HepG2 (cell line): ENCODE measurements at places on chromosomes 11 and 22. TPM values are rescaled to one million over a fixed set of nuclear protein-coding genes. Genes with fewer than 3 reads are reported as not detected.

DNA sequence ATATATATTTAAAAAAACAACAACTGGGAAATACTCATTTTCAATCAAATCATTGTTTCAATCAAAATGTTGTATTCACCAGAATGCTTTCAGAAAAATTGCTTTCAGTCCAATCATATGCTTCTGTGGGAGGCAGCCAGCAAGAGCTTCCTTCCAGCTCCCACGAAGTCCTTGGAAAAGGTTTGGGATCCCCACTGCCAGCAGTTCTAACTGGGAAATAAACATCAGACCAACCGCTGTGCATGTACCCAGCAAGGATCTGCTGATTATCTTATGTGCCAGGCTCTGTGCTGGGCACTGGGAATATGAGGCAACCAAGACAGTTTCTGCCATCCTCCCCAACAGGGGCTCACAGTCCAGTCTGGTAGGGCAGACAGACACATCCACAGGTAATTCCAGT lies 10.8 kb downstream of the RPS13 start:
- no peak for DNase-seq

DNA sequence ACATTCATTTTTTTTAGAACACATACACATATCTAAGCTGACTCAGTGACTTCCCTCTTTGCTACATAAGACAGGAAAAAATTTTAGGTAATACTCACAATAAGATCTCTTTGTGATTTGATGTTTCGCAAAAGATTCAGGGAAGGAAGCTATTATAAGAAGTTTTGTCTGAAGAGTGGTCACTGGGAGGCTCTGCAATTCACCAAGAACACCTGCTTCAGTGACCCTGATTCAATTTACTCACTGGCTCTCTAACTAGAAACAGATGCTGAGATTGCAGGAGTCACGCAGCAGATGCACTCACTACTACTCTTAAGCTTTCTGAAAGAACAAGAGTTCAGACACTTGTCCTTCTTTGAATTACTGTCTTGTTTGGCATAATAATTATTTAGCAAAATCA lies 193.6 kb upstream of the DDI1 start:
- DNase-seq: no peak

DNA sequence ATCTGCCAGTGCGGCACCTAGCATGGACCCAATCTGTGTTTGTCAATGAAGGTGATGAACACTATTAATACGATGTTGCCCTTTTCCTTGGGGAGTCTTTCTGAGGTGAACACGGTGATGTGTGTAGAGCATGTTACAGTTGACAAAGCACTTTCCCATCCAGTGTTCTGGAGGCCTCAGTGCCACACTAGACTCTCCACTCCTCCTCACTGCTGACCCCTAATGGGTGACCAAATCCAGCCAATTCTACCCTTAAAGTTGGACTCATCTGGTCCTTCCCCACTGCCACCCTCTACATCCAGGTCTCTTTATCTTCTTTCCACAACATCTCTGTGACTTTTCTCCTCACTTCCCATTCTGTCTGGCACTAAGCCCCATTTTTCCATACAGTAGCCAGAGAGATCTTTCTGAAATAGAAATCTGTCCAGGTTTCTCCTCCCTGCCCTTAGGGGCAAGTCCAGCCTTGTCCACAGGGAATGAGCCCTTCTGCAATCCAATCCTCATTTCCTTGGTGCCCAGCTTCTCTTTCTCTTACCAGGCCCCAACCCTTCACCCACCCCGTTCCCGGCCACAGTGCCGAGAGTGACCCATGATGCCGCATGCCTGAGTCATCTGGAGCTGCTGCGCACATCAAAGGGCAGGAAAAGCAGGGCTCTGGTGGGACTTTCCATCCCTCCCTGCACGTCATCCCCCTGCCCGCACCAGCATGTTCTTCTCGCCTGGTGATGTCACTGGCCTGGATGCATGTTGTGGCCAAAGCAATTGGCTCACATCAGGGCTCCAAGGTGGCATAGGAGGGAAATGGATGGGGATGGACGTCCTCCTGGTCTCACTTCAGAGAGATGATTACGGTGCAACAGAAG lies 64.2 kb downstream of the RASSF10 start:
- DNase-seq: peak; percentile 31

DNA sequence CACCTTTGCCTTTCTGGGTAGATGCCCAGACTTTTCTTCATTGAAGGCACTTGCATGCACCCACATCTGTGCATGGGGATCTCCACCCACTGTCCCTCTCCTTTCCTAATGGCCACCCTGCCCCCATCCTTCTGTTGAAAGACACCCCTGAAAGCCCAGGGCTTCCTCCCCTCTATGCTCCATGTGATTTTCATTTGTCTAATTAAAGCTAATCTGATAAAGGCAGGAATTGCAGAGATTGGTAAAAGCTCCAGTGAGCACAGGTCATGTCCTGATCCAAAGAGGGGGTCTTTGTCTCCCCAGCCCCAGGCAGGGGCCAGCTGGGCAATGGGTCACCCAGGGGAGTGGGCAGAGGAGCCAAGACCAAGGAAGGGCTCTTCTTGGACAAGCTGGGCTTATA lies 107.6 kb upstream of the CD82 start:
- DNase-seq: no peak

- no peak for DNase-seq
These were observed 297.6 kb downstream of the KIRREL3 start for GRCh38 chr11:126702987-126703386.

GRCh38 chr11:116865696-116866095 lies 28.3 kb upstream of the APOA1 start:
- no peak for DNase-seq

DNA sequence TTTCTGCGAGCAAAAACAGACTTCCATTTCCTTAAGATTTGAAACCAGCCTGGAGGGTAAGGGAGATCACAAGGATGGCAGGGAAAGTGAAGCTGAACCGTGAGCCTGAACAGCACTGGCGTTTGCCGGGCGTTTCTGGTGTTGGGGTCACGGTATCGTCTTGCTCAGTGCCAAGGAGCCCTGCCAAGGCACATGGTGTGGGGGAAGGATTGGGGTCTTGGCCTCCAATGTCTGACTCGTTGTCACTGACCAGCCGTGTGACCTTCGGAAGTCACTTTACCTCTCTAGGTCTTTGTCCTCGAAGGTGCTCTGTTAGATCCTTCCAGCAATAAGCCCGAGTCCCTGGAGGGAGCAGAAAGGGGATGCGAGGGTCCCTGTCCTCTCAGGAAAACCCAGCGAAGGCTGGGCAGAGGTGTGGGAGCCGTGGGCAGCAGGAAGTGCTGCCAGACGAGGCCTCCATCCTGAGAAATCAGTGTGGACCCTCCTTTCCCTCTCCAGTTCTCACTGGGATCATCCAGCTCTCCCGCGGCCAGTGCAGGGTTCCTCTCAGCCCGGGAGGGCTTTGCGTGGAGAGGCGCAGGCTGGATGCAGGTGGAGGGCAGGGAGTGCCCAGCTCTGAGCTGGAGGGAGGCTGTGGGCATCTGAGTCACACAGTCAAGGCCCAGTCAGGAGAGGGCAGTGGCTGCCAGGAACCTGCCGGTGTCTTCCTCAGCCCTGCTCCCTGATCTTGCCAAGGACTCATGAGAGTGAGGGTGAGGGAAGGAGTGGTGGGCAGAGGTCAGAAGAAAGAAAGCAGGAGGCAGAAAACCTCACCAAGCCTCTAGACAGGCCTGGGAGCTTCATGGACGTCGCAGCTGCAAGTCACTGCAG lies 18.9 kb downstream of the TOM1 start:
- DNase-seq: no peak

DNA sequence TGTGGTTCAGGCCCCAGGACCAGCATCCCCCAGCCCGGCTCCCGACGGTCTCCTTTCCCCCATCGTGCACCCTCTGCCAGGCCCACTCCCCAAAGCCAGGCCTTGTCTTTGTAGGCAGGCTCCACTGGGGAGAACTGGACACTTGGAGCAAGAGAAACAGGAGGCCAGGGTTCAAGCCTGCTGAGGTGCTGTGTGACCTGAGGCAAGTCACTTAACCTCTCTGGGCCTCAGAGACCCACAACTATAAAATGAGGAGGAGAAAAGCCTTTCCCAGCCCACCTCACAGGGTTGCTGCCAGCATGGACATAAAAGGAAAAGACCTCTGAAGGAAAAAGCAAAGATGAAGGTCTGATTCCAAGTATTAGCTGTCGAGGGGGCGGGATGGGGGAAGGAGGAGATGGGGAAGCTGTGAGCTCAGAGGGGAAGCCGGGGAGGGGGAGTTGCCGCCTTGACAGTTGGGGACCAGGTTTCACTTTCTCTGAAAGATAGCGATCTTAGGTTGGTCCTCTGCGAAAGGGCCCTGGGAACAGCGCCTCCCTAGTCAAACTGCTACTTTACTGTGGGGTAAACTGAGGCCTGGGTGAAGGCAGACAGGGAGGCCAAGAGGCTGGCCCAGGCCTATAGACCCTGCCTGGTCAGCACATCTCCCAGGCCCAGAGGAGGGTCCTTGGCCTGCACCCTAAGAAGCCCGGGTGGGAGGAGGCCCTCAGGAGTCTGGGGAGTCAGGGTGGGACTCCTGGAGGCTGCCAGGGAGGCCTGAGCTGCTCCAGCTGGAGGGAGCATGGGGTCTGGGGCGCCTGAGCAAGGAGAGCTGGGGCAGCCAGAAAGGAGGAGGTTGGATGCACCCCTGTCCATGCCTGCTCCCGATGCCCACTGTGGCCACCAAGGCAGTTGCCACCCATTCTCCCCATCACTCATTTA lies 991 bp upstream of the OSM start:
- no peak for DNase-seq

DNA sequence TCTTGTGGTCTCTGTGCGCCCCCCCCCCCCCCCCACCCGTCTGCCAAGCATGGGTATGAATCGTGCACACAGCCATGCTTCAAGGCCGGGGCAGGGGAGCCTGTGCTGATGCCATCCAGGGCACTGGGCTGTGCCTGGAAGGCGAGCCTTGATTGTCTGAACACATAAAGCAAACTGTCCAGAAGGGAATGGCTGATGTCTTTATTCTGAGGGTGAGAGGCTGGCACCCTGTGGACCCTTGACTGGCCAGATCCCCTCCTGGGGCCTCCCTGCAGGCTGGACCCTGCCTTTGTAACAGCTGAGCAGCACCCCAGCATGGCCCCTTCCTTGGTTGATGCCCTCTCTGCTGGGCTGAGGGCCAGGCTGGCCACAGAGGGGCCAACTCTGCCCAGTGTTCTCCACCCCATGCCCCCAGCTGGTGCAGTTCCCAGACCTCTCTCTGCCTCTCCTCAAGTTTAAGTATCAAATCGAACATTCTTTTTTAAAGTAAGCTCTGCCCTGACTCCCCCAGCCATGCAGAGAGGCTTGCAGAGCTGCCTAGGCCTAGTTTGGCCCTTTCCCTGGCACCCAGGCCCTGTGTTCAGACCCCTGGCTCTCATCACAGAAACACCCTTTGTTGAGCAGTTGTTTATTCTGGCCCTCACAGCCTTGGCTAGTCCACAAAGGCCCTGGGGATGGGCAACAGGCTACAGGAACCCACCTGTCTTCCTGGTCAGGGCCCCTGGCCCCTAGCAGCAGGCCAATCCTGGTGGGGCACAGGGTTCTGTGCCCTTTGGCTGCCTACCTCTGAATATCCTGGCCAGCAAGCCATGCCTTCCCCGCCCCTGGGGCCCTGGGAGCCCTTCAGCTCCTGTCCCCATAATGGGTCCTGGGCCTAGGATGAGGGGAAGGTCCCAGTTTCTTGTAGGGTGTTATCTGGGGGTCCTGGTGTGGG lies 3.9 kb upstream of the RANBP1 start:
- no peak for DNase-seq

DNA sequence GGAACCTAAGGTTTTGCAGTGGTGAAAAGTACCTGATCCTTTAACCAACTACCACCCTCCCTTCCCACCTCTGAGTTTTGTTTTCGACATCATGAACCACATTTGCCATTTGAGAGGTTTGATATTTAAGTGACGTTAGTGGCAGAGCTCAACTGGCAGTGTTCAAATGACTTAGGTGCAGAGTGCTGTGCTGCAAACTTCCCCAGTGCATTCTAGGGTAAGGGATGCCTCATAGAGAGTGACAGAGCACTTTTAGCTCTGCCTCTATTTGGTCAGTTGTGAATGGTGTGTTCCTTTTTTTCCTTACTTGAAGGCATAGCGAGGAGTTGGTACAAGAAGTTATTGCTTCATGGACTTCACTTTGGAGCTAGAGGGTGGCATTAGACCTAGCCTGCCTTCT lies 9.4 kb downstream of the BMAL1 start:
- no peak for DNase-seq

- no peak for DNase-seq
These were observed 78.3 kb downstream of the MICAL2 start for GRCh38 chr11:12188548-12189317.

- peak; percentile 68 for DNase-seq
These were observed 30.6 kb upstream of the PANX2 start for GRCh38 chr22:50139843-50140415.

- no peak for DNase-seq
These were observed 21.4 kb upstream of the PISD start for GRCh38 chr22:31683181-31684105.

GRCh38 chr11:70075836-70076235 lies 2.3 kb upstream of the ANO1 start:
- DNase-seq: no peak

DNA sequence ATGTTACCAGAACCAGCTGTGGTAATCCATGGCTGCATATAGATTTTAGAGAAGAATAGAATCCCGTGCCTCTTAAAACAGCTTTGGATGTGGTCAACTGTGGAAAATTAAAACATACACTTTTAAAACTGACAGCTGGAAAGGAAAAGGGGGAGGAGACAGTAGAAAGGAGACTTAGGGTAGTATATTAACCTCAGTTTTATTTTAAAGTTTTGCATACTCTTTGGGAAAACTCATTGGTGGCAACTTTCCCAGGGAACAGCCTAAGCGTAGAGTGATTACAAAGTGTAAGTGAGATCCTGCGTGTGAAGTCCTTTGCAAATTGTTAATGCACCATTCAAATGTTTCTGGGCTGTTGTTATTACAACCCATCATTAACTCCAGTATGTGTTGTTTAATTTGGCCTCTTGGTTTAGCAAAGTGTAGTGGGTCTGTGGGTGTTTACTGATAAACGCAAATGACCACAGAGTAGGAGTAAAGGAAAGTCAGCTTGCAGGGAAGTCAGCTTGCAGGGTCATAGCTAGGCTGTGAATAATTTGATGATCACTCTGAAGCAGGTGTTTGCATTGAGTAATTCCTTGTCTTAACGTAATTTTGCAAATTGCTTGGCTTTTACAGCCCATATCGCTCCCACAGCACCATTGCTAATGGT lies 88.0 kb upstream of the DBX1 start:
- no peak for DNase-seq

DNA sequence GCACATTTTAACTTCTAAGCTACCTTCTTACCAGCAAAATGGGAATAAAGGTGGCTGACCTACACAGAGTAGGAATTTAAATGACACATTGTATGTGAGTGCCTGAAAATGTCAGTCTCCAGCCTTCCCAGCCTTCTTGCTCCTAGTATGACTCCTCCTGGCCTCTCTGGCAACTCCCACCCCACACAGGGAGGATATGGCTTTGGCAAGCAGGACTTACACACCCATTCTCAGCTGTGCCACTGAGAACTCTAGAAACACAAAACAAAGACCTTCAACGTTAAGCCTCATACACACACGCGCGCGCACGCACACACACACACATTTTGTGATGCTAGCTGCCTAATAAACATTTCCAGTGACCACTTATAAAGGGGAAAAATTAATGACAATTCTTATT lies 65.8 kb downstream of the PACSIN2 start:
- no peak for DNase-seq

GRCh38 chr22:44366372-44367300 lies 53.9 kb upstream of the SHISAL1 start:
- DNase-seq: no peak

- peak; percentile 79 for DNase-seq
These were observed 40.8 kb downstream of the IGLL1 start for GRCh38 chr22:23539135-23539838.

GRCh38 chr11:120936356-120936755 lies 87.5 kb upstream of the TBCEL start:
- DNase-seq: no peak

The FJX1 gene
- 0.44 and 0.82 TPM in 2 replicates for total RNA-seq

The FBLN1 gene
- total RNA-seq: 21.6 and 37.3 TPM in 2 replicates

The TMEM191C gene
- total RNA-seq: 1.2 and 2.9 TPM in 2 replicates

The ABCC8 gene
- total RNA-seq: not detected in 2 replicates

The BCR gene
- 33.6 and 35.4 TPM in 2 replicates for total RNA-seq

The CRYBB3 gene
- 0.18 TPM in 1 of 2 replicates, not detected in the other for total RNA-seq
